ENCODE measurements at places on chromosomes 13 and 19.

DNA sequence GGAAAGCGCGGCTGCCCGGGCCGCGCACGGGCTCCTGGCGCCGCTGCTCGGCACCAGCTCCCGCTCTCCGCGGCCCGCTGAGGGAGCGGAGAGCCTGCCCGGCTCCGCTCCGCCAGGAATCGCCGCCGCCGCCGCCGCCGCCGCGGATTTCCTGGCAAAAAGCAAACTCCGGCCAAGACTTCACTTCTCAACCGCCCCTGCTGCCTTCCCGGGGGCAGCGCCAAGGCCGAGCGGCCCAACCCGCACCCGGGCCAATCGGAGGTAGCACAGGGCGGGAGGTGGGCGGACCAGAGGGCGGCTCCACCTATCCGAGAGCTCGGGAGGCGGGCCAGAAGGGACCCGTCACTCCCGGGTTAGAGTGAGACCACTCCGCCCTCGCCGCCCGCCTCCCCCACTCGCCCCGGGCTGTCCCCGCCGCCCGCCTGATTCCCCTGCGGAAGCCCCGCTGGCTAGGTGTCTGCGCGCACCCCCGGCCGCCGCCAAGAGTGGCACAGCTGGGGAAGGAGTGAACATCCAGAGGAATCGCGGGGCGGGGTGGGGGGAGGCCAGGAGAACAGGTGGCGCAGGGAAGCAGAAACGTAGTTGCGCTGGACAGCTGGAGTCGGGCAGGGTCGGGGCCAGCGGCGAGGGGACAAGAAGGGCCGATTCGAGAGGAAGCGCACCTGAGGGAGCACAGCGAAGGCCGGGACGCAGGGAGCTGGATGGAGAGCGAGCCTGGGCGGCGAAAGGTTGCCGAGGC lies at the start of gene LNX2:
TSS of gene LNX2 (minus strand) at position 153 of the 739 bp plus-strand sequence. CDS start 38,826 bp downstream, outside the sequence.
- peak; percentile 98 for DNase-seq

GRCh38 chr19:29622166-29623070 lies 16.3 kb downstream of the POP4 start:
- peak; percentile 33 for DNase-seq

DNA sequence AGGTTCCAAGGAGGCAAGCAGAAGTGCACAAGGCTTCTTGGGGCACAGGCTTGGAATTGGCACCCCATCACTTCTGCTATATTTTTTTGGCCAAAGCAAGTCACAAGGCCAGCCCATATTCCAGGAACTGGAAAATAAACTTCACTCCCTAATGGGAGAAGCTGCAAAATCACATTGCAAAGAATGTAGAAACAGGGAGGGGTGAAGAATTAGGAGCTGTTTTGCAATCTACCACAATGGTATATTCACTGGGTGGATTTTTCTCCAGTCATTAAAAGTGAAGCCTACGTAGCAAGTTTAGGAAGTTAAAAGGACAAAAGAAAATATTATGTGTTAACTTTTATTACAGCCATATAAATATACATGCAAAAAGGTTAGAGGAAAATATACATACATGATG lies 464.8 kb downstream of the COG6 start:
- peak; percentile 37 for DNase-seq

DNA sequence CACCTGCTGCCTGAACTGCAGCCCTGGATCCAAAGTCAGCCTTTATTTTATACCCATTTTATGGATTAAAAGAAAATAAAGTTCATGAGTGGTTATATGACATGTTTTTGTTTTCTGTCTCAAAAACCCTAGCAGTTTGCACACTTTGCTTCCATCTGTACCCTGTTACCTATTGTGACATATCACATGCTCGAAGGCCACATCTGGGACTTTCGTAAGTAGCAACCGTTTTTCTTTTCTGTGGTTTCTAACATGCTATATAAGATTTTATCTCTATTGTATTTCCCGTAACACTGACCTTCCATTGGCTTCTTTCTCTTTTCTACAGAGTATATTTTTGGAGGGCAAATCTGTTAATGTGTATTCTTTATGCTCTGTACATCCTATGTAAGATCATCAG lies 1007.2 kb downstream of the PCDH9 start:
- no peak for DNase-seq

GRCh38 chr13:51518827-51519226 lies 65.4 kb upstream of the WDFY2 start:
- peak; percentile 82 for DNase-seq

- DNase-seq: no peak
These were observed 25.8 kb upstream of the TINCR start for GRCh38 chr19:5593343-5594255.

GRCh38 chr13:50701469-50701868 lies 142.0 kb downstream of the DLEU7 start:
- DNase-seq: no peak

GRCh38 chr13:75978818-75979217 lies 342.7 kb downstream of the LMO7 start:
- DNase-seq: peak; percentile 67

DNA sequence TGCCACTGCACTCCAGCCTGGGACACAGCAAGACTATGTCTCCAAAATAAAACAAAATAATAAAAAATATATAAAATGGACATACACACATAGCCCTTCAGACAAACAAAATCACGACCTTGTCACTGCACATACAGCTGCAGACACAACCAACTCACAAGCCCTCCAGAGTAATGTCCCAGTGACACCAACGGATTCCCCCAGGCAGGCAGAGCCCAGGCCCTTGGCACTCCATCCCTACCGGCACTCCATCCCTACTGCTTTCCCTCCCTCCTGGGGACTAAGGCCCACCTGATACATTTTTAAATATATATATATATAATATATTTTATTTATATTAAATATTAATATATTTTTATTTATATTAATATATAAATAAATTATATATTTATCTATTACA lies 18.5 kb downstream of the ZNF101 start:
- DNase-seq: no peak

DNA sequence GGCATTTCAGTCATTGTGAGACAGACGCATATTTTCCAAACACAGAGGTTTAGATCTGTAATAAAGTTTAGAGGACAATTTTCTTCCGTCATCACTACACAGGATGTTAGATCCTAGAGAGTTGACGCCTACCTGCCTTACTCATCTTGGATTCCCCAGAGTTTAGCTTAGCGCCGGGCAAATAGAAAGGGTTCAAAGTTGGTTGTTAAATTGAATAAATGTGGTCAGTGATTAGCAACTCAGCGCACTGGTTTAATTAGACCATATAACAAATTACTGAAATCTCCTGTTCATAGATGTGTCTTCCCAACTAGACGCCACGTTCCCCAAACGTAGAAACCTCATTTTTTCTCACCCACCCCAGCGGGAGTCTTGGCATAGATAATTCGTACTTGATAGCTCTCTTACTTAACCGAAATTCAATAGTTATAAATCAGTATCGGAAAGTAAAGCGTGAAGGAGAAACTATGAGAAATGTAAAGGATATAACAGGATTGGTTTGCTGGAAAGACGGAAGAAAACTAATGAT lies 726 bp upstream of the UFM1 start:
- peak; percentile 72 for DNase-seq
